ENCODE measurements at places on chromosomes 5 and 9.

GRCh38 chr9:126536841-126537465 lies 76.8 kb upstream of the LMX1B start:
- no peak for DNase-seq

GRCh38 chr9:5988265-5988664 lies 27.2 kb downstream of the RANBP6 start:
- DNase-seq: no peak

GRCh38 chr5:56522960-56523359 lies 289.8 kb upstream of the ANKRD55 start:
- DNase-seq: no peak

- DNase-seq: no peak
Observed at GRCh38 chr5:76683816-76684731, 31.9 kb upstream of the F2R start.

DNA sequence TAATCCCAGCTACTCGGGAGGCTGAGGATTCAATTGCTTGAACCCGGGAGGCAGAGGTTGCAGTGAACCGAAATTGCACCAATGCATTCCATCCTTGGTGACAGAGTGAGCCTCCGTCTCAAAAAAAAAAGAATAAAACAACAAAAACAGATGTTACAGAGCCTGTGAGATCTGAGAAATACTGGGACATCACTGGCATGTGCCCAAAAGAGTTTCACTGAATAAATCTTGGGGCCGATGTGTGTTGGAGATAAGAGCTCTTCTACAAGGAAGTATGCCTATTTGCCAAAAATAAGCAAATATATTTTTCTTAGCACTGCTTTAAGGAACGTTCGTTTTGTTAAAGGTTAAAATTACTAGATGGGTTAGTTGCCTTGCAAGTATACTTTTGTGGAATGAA lies 55.1 kb downstream of the KIAA1958 start:
- DNase-seq: no peak

GRCh38 chr5:132414634-132415378 lies 45.3 kb downstream of the SLC22A5 start:
- no peak for DNase-seq

GRCh38 chr5:155480731-155481131 lies 467.2 kb downstream of the KIF4B start:
- DNase-seq: no peak

DNA sequence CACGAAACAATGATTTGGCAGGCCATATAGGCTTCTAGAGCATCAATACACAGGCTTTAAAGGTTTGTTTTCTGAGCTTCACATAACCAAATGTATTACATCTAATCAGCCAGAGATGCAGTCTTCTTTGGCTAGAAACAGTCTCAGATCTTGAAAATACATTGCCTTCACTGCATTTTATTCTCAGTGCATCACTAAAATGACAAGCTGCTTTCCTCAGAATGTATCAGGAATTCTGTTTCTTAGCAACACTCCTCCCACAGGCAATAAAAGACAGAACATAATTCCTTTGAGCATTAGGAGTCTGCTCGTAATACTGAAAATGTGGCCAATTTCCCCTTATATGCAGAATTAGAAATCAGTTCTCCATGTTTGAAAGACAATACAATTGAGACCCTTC lies 36.9 kb downstream of the FEM1C start:
- no peak for DNase-seq
